ENCODE measurements at places on chromosomes 3 and 15. TPM values are rescaled to one million over a fixed set of nuclear protein-coding genes. Genes with fewer than 3 reads are reported as not detected.

The STAB1 gene
- total RNA-seq: 334 TPM

The BCHE gene
- 6.6 TPM for total RNA-seq

The ACSBG1 gene
- total RNA-seq: 1.9 TPM

The SPATA16 gene
- not detected for total RNA-seq

- H3K4me3 ChIP-seq: no peak overlapping the region
- H3K27ac ChIP-seq: no peak overlapping the region
- H3K27me3 ChIP-seq: no peaks in the 10 kb centered on the region
- no peaks in the 10 kb centered on the region for H3K36me3 ChIP-seq
- peak; percentile 43 for DNase-seq
- H3K4me1 ChIP-seq: no peaks in the 10 kb centered on the region
Observed at GRCh38 chr3:79521221-79521848, 246.5 kb downstream of the ROBO1 start.

- no peaks in the 10 kb centered on the region for H3K27me3 ChIP-seq
- no peaks in the 10 kb centered on the region for H3K4me1 ChIP-seq
- DNase-seq: no peak
- H3K4me3 ChIP-seq: no peak overlapping the region
- no peak overlapping the region for H3K27ac ChIP-seq
Observed at GRCh38 chr3:16048435-16049318, 125.8 kb upstream of the GALNT15 start.

- H3K4me1 ChIP-seq: no peaks in the 10 kb centered on the region
- no peak overlapping the region for H3K4me3 ChIP-seq
- H3K36me3 ChIP-seq: no peaks in the 10 kb centered on the region
- H3K27ac ChIP-seq: no peak overlapping the region
Observed at GRCh38 chr3:98874602-98875249, 26.8 kb downstream of the DCBLD2 start.

GRCh38 chr15:69657626-69658025, 205.0 kb downstream of the RPLP1 start:
- no peak overlapping the region for H3K27ac ChIP-seq
- peaks cover 20% of the 10 kb centered on the region for H3K27me3 ChIP-seq
